Stimulated activated CD8-positive, alpha-beta memory T cell treated with anti-CD3 and anti-CD28 coated beads, Interleukin-2, amount 100 ng/mL, for 1 hour (primary cell): ENCODE measurements at places on chromosomes 5 and 9.

DNA sequence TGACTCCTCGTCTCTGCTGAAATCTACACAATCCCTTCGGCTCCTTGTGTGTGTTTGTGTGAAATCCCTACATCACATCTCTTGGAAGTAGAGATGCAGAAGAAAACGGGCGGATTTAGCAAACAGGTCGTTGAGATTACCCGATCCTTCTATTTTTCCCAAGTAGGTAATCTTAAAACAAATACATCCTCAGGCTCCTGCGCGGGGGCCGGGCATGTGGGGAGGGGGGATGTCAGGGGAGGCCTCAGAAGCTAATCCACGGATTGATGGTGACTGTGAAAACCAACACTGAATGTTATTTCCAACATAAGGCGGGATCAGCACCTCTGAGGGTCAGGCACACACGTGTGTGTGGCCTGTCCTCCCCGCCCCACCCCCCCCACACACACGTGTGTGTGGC lies 137.8 kb downstream of the ROR2 start:
- no peak for DNase-seq

- DNase-seq: no peak
These were observed 169.9 kb downstream of the NNT start for GRCh38 chr5:43772764-43773477.

- no peak for DNase-seq
These were observed 462.1 kb upstream of the GRAMD2B start for GRCh38 chr5:125961150-125961549.

GRCh38 chr5:106106384-106106783 lies 1564.4 kb downstream of the EFNA5 start:
- DNase-seq: no peak

GRCh38 chr5:25516141-25516540 lies 871.4 kb upstream of the CDH10 start:
- DNase-seq: no peak

DNA sequence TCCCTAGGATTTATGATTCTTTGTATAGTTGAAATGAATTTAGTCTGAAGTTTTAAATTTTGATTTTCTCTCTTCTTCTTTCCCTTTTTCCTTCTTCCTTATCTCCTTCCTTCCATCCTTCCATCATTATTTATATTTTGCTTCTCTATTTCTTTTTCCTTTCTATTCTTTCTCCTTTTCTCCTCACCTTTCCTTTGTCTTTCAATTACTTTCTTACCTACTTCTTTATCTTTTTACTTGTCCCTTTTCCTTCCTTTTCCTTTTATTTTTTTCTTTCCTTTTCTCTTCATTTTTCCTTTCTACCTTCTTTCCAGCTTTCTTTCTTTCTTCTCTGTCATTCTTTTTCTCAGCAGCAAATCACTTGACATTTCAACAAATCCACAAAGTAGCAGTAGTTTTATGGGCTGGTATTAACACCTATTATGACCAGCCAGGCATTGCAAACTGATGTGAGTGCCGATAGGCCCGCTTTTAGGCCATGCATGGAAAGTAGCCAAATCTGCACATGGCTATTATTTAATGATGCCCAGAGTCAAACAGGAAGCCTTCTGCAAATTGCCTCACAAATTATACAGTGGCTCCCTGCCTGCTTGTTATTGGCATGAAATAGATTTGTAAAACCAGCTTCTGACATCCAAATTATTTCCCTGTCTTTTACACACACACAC lies 37.1 kb upstream of the NR3C1 start:
- DNase-seq: no peak

- no peak for DNase-seq
These were observed 165.9 kb downstream of the SH3GL2 start for GRCh38 chr9:17744786-17745185.

- no peak for DNase-seq
These were observed 24.7 kb upstream of the TNFSF8 start for GRCh38 chr9:114954956-114955582.

DNA sequence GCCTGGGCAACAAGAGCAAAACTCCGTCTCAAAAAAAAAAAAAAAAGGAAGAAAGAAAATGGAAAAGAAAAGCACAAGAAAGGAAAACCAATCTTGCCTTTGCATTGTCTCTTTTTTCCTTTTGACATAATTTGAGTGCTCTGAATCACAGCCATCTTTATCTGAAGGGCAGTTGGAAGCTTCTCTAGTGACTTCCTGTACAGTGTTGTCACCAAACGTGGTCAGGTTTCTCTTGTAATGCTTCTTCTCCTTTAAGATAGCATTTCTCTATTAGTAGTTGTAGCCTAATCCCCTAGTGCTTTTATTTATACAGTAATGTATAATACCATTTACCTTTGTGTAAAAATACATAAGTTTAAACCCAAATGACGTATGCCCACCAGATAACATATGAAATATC lies 18.1 kb downstream of the PRKACG start:
- DNase-seq: no peak

DNA sequence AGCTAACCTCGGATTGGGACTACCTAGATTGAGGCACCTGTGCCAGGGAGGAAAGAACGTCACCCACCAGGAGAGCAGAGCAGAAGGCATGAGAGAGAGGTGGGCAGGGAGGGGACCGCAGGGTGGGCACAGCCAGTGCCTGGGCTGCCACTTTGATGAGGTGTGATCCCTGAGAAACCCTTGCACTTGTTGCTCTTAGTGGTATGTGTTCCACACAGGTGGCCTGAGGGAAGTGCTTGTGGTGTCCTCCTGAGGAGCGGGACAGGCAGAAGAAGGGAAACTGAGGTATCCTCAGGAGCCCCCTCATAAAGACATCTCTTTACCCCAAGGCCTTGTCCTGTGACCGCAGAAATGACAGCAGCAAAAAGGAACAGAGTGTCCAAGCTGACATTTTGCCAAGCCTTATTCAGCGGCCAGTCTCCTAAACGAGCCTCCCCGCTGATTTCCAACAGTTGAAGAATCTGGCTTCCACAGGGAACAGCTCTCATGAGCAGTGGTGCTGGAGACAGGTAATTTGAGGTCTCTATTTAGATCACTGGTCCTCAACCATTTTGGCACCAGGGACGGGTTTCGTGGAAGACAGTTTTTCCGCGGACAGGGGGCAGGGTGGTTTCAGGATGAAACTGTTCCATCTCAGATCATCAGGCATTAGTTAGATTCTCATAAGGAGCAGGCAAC lies 82.4 kb downstream of the FOXD1 start:
- no peak for DNase-seq

- DNase-seq: no peak
These were observed 110.7 kb downstream of the CAAP1 start for GRCh38 chr9:26781906-26782305.

DNA sequence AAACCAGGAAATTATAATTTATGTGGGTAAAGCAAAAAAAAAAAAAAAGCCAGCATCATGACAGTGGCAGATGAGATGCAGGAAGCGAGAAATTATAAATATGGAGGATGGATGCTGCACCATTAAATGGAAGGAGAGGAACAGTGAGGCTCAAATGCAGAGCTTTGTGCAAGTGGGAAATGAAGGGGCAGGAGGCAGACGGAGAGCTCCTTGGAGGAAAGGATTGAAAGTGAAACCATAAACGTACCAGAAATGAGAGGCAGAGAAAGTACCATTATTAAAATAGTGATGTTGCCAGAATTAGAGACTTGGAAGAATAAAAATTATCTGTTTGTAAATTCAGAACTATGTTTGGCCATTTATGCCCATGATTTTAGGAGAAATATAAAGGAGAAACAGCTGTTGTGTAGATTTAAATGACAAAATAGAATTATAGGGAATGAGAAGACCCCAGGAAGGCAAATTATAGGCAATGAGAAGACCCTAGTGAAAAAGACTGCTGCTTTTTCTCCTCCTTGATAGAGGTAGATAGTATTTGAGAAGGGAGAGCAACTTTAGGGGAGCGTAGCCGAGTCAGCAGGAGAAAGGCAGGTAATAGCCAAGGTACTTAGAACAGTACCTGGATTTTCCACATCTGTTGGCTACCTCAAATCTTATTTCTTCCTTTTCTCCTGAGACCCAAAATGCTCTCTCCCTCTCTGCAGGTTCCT lies 341.0 kb upstream of the CD180 start:
- no peak for DNase-seq

DNA sequence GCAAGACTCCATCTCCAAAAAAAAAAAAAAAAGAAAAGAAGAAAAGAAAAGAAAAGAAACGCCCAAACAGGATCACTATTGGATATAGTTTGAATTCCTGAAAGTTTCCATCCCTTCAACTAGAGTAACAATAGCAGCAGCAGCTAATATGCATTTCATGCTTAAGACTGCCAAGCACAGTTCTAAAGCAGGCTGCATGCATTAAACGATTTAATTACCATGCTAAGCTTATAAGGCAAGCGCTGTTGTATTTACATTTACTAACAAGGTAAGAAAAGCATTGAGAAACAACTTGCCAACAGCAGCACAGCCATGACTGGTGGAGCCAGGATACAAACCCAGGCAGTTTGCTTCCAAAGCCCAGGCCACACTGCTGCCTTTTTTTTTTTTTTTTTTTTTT lies 13.0 kb downstream of the TBC1D2 start:
- no peak for DNase-seq

- no peak for DNase-seq
These were observed 150.1 kb upstream of the MPDZ start for GRCh38 chr9:13429301-13430190.

- DNase-seq: no peak
These were observed 17.7 kb downstream of the ANGPTL2 start for GRCh38 chr9:127104581-127105311.

DNA sequence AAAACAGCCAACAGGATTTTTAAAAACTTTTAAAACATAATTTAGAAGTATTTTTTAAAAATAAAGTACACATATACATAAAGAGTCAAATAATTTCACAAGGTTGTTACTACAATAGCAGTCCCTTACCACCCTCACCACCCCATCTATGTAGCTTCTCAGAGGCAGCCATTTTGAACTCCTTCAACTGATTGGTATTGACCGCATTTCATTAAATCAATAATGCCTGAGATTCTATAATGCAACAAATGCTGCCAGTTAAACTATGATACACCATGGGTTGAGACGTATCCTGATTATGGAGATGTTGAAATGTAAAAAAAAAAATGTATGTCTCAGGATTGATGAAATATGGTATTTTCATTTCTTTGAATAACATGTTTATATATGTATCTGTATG lies 78.8 kb downstream of the PCSK1 start:
- DNase-seq: no peak

GRCh38 chr5:124154714-124155113 lies 591.7 kb downstream of the ZNF608 start:
- DNase-seq: no peak

GRCh38 chr5:8445139-8445538 lies 576.2 kb downstream of the MTRR start:
- DNase-seq: no peak

GRCh38 chr9:107546859-107547258 lies 57.3 kb upstream of the KLF4 start:
- DNase-seq: no peak

DNA sequence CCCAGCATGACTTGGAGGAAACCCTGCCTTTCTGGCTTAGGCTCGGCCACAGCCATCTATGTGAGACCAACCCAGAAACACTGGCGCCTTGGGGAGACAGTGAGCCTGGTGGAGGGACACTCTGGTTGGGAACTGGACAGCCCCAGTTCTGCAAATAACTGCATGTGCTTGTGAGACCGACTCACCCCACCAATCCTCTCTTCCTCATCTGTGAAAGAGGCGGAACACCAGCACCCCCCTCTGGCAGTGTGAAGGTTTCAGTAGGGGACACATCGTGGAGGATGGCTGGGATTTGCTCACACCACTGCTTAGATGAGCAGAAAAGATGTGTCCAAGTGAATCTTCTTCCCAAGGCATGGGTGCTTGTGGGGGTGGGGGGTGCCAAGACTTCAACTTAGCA lies 43.4 kb upstream of the N4BP3 start:
- no peak for DNase-seq

GRCh38 chr5:134949316-134949715 lies 18.4 kb upstream of the CATSPER3 start:
- DNase-seq: no peak

DNA sequence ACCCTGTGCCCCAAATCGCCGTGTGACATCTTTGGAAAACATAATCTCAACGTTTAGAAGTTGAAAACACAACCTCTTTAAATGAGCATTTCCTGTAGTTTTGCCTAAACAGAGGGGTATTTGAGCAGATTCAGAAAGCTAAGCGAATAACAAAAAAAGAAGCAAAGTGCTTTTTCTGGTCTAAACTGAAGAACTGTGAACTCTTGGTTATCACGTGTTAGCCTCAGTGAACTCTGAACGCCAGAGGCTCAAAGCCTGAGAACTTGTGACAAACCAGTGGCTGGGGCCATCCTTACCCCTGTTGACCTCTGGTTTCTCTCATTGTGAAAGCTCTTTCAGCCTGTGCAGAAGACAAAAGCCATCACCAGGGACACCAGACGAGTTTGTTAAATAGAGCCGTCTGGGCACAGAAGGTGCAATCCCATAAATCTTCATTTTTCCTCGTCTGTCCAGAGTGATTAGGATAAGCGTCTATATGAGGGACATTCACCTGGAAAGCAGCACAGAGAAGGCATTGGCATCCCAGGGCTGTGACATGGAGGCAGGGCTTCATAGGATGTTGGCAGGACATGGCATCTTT lies 61.4 kb upstream of the ICE1 start:
- DNase-seq: no peak

- DNase-seq: no peak
These were observed 71.7 kb upstream of the SNX2 start for GRCh38 chr5:122703203-122703602.

DNA sequence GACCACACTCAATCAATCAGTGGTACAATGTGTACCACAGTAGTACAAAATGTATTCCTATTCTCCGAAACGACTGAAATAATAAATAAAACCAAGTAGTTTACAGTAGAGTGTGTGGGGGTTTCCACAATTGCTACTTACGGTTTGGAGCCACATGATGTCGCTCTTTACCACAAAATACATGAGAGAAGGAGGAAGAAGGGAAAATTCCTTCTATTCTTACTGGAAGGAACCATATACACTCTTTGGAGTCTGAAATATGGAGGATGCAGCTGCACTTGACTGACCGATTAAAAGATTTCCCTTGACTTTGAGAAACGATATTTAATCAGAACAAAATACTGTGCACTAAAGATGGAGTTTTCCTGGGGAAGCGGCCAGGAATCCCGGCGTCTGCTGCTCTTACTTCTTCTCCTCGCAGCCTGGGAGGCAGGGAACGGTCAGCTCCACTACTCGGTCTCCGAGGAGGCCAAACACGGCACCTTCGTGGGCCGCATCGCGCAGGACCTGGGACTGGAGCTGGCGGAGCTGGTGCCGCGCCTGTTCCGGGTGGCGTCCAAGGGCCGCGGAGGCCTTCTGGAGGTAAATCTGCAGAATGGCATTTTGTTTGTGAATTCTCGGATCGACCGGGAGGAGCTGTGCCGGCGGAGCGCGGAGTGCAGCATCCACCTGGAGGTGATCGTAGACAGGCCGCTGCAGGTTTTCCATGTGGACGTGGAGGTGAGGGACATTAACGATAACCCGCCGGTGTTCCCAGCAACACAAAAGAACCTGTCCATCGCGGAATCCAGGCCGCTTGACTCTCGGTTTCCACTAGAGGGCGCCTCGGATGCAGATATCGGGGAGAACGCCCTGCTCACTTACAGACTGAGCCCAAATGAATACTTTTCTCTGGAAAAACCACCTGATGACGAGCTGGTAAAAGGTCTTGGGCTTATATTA lies at the start of gene PCDHA4:
TSS of gene PCDHA4 (plus strand) at position 235 of the 942 bp plus-strand sequence.
- DNase-seq: no peak

GRCh38 chr9:27331393-27331792 lies 34.4 kb upstream of the EQTN start:
- DNase-seq: no peak

GRCh38 chr9:83219154-83219923 lies 156.4 kb upstream of the RASEF start:
- no peak for DNase-seq

- no peak for DNase-seq
These were observed 78.4 kb downstream of the PLPP1 start for GRCh38 chr5:55456216-55456895.
